A549 treated with Hydrocortisone at 1 μM for 4 hours (cell line): ENCODE measurements at places on chromosomes 7 and 10. TPM values are rescaled to one million over a fixed set of nuclear protein-coding genes. Genes with fewer than 3 reads are reported as not detected.

Gene GPER1
- total RNA-seq, result 0.93 to 1.3 TPM (median 1.2 TPM) in 5 replicates

Gene PVRIG
- 0.05 TPM in 1 of 5 replicates, not detected in the others for total RNA-seq

Gene PNLIPRP3
- 0.03 to 0.05 TPM in 2 of 5 replicates, not detected in the others for total RNA-seq

Gene INMT
- total RNA-seq, result not detected in 5 replicates

Gene OR6B1
- not detected in 5 replicates for total RNA-seq

Gene ASIC3
- 6.0 to 10.8 TPM (median 9.5 TPM) in 5 replicates for total RNA-seq
